ENCODE measurements at places on chromosomes 16 and 17. TPM values are rescaled to one million over a fixed set of nuclear protein-coding genes. Genes with fewer than 3 reads are reported as not detected.

DNA sequence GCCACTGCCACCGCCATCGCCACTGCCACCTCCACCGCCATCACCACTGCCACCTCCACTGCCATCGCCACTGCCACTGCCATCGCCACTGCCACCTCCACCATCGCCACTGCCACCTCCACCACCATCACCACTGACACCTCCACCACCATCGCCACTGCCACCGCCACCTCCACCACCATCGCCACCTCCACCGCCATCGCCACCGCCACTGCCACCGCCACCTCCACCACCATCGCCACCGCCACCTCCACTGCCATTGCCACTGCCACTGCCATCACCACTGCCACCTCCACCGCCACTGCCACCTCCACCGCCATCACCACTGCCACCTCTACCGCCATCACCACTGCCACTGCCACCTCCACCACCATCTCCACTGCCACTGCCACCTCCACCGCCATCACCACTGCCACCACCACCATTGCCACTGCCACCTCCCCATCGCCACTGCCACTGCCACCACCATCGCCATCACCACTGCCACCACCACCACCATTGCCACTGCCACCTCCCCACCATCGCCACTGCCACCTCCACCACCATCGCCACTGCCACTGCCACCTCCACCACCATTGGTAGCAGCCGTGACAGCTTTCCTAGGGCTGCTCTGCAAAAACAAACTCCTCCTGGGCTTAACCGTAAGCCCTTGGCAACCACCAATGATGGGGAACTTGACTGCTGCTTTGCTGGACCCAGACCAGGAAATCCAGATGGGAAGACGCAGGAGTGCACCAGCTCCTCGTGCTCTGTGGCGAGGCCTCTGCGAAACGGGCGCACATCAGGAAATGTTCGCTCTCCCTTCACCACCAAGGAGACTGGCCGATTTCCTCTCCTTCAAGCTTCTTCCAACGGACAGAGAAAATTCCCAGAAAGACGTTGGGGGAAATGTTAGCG is 147.2 kb downstream of the RBFOX3 start:
- no peak overlapping the region for H3K4me3 ChIP-seq
- H3K36me3 ChIP-seq: 0 out of 2 replicates have a peak, but pooled peaks cover 5% of the 10 kb centered on the region
- H3K27ac ChIP-seq: no peak overlapping the region
- H3K4me1 ChIP-seq: no peaks in the 10 kb centered on the region
- DNase-seq: no peak
- H3K27me3 ChIP-seq: peaks cover 11% of the 10 kb centered on the region

Gene CRYM
- not detected for total RNA-seq

GRCh38 chr16:10113248-10113647 is 69.0 kb downstream of the GRIN2A start:
- H3K4me1 ChIP-seq: peaks cover 20% of the 10 kb centered on the region
- no peak for DNase-seq
- no peak overlapping the region for H3K4me3 ChIP-seq
- no peaks in the 10 kb centered on the region for H3K36me3 ChIP-seq
- no peak overlapping the region for H3K27ac ChIP-seq

DNA sequence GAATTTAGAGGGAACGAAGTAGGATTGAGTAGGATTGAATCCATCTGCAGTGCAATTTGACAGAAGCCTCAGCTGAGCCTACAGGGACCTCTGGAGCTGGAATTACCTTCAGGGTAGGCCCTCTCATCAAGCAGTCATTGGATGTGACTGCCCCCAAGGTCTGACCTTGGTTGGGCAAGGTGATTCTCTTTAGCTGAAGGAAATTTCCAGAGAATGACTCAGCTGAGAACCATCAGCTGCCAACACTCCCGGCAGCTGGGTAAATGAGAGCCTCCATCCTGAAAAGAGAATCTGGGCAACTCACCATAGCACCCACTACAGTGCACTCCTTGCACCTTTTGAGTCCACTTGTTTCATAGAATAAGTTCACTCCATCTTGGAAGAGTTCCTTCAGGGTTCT is 113.5 kb upstream of the MED13 start:
- no peak overlapping the region for H3K27ac ChIP-seq
- peaks cover 21% of the 10 kb centered on the region for H3K4me1 ChIP-seq
- DNase-seq: peak; percentile 18
- no peaks in the 10 kb centered on the region for H3K36me3 ChIP-seq

Data from HFFc6 (cell line).